ENCODE measurements at places on chromosomes 1 and 21.

DNA sequence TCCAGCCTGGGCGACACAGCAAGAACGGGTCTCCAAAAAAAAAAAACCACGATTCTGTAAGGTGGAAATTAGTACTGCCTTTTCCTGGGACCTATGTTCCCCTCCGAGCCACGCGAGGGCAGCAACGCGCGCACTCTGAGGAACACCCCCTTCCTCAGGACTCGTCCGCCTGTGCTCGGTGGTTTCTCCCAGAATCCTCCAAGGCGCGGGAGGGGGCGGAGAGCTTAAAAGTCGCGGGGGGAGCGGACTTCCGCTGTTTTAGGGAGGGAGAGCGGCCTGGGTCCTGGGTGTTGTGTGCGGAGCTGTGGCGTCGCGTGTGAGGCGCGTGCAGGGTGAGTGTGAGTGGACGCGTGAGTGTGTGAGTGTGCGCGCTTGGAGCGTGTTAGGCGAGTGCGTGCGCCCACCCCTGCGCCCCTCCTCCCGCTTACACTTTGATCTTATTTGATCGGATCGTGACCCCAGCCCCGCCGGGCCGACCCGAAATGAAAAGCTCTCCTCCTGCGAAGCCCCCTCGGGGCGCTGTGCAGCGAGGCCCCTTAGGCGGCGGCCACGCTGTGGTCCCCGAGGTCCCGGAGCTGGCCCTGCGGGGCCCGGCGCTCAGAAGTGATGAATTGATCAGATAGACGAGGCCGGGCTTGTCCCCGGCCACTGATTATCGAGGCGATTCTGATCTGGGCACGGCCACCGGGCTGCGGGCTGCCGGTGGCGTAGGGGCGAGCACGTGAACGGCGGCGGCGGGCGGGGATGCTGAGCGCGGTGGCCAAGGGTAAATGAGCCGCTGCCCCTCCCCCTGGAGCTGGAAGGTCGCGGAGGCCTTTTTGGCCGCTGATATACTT, 9.6 kb downstream of the TMEM167B start:
- peak; percentile 98 for DNase-seq

- DNase-seq: no peak
Measured at GRCh38 chr1:8379513-8380186, 61.7 kb downstream of the SLC45A1 start.

DNA sequence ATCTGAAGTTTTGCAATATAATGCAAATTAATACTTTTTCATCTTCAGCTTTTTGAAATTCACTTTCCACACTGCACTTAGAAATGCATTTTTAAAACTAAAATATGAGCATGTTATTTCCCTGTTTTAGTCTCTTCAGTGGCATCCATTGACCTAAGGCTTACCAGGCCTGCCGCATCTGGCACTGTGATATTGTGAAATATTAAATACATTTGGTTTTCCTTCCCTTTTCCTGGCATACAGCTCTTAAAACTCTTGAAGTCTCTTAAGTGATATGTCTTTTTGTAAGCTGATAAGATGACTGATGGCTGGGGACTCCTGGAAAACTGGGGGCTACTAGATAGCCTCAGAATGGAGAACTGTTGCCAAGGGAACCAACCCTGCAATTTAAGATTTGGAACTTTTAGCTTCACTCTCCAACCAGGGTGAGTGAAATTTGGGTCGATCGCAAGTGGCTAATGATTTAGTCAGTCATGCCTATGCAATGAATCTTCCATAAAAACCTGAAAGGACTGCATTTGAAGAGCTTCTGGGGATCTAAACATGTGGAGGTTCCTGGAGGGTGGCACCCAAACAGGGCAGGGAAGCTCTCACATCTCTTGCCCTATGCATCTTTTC, 75.5 kb upstream of the PDC start:
- no peak for DNase-seq

DNA sequence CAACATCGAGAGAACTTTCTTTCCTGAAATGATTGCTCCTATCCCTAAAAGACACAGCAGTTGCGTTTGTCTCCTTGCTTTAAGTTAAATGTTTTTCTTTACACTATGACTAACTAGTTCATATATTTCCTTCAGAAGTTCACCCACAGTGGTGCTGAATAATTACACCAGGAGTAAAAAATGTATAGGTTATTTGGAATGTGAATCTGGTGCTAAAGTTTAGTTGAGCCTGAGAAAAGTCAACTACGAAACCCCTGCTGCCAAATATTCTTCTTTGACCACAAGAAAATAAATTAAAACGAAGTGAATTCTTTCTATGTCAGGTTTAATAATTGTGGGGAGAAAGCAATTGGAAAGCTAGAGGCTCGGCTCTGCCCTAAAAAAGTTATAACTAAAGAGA, 52.8 kb downstream of the C4BPA start:
- no peak for DNase-seq

- DNase-seq: no peak
Measured at GRCh38 chr1:3441410-3441847, 13.0 kb upstream of the ARHGEF16 start.

GRCh38 chr1:178688244-178688643, 36.8 kb upstream of the RALGPS2 start:
- no peak for DNase-seq

GRCh38 chr1:212899845-212900244, 41.8 kb downstream of the FLVCR1 start:
- DNase-seq: no peak

GRCh38 chr1:229368347-229368746, 25.5 kb upstream of the CCSAP start:
- no peak for DNase-seq

DNA sequence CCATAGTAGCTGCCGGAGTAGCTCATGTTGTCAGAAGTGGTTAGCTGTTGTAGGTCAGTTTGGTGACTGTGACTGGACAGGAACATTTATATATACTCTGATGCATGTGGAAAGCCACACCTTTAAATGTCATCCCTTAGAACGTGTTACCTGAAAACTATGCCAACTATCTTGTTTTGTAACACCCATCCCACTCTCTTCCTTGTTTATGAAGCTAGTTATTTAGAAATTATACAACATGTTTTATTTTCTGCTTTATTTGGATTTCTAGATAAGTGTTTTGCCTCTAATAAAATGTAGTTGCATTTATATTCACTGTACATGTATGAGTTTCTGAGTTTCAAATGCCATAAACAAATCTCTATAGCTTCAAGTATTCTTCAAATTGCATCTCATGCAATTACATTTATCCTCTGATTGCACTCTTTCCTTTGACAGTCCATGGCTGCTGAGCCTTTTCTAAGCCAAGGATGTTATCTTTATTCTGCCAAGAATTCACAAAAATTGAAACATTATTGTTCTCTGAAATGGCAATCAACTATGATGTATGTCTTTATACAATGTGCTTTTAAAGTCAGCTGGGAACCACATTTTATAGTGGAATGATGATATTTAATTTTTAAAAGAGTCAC, at the start of gene KRTAP19-7:
Gene KRTAP19-7 (minus strand): TSS at position 51 of the 632 bp plus-strand sequence. CDS start 25 bp downstream, at position 26.
- no peak for DNase-seq

DNA sequence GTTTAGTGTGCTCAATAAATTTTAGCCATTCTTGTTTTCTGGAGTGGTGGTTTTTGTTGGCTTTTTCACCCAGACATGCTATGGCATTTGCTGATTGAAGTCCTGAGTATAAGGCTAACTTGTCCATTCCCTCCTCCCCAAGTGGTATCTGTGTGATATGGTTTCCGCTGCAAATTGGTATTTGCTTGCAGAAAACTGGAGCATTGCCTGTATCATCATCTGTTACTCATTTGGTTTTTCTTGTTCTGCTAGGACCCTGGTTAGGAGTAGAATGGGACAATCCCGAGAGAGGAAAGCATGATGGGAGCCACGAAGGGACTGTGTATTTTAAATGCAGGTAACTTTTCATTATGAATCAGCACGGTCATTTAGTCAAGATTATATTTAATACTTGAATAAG, 34.0 kb downstream of the TBCE start:
- no peak for DNase-seq

- no peak for DNase-seq
Measured at GRCh38 chr1:246332078-246332477, 175.0 kb downstream of the SMYD3 start.

DNA sequence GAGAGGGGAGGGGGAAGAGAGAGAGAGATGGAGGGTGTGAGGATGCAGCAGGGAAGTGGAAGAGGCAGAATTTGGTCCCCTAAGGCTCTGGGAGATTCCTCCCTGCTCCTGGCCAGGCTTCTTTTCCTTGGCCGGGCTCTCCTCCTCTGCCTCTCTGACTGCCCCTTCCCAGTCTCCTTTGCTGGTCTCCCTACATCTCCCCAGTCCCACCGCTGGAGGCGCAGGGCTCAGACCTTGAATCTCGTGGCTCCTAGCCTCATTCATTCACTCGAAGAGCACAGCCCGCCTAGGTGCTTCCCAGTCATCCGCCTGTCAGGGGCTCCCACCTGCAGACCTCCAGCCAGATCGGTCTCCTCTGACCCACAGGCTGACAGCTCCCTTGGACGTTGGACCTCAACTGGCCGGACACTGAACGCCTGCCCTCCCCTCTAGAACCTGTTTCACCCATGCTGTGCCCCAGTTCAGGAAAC, 76.5 kb downstream of the VWA5B1 start:
- peak; percentile 33 for DNase-seq

DNA sequence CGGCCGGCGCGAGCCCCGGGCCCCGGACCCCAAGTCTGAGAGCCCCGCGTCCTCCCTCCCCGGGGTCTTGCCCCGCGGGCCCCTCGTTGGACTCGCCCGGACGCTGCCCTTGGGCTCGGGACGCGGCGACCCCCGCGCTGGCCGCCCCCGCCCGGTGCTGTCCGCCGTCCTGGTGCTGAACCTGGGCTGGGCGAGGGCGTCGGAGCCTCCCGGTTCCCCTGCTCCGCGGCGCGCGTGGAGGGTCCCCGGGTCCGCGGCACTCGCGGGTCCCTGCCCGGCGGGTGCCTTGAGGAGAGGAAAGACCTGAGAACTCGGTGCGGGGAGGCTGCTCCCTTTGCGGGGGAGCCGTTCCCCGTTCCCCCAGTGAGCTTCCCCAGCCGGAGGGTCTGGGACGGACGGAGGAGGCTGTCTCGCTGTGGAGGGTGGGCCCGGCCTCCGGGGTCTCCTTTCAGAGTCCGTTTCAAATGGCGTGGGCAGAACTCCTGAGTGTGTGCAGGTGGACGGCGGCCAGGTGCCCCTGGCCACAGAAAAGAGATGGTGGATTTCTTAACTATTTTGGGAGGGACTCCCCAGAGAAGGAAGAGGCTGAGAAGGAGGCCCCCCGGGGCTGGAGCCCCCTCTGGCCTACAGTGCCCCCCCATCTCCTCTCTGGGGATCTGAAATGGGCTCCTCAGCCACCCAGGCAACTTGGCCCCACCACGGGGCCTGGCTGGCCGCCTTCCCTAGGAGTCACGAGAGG, 595 bp downstream of the GABRD start:
- DNase-seq: no peak

DNA sequence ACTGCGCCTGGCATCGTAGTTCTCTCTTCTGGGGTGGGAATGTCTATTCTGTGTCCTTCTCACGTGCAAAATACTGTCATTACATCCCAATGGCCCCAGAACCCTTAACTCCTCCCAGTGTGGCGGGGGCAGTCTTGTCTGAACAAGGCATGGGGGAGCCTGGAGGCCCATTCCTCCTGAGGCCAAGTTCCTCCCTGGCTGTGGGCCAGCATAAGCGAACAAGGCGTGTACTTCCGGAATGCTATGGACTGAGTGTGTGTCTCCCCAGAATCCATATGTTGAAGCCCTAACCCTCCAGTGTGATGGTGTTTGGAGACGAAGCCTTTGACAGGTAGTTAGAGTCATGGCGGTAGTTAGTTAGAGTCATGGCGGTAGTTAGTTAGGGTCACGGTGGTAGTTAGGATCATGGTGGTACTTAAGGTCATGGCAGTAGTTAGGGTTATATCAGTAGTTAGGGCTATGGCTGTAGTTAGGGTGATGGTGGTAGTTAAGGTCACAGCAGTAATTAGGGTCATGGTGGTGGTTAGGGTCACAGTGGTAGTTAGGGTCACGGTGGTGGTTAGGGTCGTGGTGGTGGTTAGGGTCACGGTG, 71.0 kb downstream of the PRKCZ start:
- no peak for DNase-seq

DNA sequence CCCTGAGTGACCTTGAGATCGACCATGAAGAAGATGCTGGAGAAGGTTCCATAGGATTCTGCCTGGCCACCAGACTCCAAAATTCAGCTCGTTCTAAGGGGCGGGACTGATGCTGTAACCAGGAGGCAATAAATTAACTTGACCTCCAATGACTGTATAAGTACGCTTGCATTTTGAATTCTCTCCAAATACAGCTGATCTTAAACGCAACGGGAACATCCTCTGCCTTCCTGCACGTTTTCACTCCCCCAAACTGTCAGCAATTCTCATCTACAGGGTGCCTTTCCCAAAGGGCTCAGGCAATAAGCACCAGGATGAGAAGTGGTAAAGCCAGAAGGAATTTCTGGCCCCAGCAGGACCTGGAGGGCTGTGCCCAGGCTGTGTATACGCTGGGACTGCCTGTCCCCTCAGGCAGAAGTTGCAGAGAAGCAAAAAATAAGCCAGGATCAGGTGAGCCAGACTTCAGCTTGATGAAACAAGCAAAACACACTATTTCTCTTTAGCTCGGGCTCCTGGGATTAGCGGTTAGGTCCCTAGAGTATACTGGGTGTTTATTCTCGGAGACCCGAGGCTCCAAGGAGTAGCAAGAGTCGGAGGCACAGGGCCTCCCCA, 124.8 kb downstream of the LRIG2 start:
- DNase-seq: no peak

DNA sequence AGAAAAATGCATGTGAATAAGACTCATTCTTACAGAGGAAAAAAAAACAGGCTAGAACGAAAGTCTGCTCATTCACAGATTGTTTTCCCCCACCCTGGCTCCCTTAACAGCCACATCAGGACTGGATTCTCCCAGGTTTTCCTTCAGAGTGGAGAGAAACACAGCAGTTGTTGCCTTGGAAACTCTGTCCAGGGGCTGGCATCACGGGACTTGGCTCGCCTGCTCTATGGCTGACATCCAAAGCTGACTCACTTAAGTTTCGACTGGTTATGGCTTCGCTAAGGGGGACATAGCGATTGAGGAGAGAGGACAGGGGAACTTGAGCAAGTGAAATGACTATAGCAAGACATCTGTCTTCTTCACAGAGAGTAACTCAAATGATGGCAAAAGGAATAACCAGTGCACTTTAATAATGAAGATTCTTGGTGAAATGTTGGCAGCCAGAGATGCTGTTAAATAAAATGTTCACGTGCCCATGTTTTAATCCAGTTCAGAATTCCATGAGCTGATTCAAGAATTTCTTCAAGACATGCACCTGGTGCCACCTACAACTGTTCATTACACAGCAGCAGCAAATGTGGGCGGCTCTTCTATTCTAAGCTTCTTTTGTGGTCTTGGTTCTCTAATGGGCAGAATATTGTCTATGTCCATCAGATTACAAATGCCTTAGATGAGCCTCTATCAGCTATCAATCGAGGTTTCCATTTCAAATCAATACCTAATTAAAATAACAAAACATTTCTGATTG, 21.8 kb downstream of the MIS18A start:
- DNase-seq: no peak

DNA sequence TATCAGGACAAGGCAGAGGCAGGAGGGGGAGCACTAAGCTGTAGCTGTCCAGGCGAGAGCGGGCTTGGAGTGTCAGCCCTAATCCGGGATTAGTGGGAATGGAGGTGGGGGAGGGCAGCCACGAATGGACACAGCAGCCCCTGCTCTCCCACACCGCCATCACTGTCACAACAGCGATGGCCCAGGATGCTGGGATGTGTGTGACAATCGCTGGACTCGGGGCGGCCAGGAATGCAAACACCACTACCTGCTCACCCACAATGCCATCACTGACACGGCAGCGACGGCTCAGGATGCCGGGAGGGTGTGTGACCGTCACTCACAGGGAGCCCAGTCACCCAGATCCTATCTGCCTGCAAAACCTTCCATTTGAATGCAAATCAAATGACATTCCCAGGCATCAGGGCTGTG, 2.9 kb downstream of the C2CD2 start:
- DNase-seq: no peak

Data from activated CD4-positive, alpha-beta memory T cell treated with anti-CD3 and anti-CD28 coated beads for 36 hours (primary cell).